Activated gamma-delta T cell (primary cell): ENCODE measurements at places on chromosomes 16 and 17.
A peak's percentile ranks its signal among the peaks of the same experiment; 100 is the strongest.

DNA sequence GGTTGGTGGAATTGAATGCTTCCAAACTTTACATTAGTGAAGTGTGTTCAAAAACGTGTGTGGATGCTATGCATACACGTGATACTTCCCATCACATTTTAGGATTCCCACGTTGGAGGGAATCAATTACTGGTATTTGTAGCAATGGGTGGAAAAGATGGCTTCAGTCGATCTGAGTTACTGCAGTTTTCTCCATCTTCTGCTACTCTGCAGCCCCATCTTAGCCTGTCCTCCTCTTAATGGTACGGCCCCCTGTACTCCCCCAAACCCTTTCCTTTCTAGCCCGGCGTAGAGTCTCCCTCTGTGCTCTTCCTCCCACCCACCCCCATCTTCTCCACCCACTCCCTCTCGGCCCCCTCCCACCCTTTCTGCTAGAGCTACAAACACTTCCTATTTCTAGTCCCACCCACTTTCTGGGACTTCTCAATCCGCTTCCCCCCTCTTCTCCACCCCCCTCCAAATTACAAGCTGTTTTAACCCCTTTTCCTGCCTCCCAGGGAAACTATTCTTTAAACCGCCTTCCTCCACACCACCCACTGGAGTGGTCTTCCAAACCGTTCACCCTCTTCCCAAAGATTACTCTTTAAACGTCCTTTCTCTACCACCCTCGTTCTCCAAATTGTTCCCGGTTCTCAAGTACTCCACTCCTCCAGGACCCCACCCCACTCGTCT, 1.1 kb downstream of the CHTF8 start:
- no peak for DNase-seq

DNA sequence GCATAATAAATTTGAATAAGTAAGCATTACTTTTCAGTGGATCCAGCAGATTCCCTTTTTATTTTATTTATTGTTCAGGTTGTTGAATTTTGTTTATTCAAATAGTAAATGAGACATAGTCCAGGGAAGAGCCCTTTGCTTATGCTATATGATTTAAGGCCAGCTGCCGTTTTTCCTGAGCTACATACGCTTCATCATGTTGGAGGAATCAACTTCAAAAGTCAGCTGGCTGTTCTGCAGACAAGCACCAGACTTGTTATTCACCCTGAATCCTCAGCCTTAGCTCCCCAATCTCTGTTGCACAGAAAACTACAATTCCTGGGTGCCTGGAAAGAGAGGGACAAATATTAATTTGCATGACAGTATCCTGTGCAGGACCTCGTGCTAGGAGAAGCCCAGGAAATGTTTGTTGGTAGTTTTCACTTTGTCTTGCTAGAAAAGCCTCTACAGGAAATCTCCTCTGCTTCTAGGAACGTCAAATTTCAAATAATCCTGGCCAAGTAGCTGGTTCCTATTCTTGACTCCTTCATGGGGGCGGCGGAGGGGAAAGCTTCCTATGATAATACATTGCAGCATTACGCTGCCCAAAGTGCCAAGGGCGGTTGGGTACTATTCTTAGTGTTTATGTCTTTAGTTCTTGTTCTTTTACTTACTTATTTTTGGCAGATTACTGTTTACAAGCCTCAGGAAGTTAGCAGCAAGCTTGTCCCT, 101.6 kb downstream of the PRKCA start:
- DNase-seq: no peak

GRCh38 chr16:65727534-65728137, 605.8 kb upstream of the CDH11 start:
- no peak for DNase-seq

DNA sequence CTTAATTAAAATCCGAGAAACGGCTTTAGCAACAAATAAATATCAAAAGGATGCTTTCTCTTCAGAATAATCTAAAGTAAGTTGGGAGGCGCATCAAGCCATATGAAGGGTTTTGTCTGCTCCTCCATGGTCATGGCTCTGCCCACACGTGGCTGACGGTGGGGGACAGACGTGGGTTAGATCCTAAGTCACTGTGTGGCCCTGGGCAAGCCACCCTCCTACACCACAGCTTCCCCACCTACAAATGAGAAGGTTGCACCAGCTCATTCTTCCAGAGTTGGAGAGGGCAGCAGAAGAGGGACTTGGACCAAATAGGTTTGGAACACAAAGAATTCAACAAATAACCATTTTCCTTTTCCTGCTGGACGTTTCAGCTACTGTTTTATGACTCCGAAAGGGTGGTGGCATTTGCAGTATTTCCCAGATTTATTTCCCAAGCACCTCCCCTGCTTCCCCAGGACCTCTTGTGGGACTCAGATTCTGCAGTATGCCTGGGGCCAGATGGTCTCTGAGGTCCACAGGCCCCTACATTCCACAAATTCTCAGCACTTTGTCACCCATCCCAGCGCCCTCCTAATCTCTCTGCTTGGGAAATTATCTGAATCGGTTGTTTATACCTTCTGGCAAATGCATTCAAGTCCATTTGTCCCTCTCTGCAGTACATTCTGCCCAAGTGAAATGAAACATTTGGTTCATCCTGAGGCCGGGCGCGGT, 17.8 kb downstream of the LRRC75A start:
- DNase-seq: no peak

GRCh38 chr16:84699147-84699711, 571 bp upstream of the USP10 start:
- no peak for DNase-seq

DNA sequence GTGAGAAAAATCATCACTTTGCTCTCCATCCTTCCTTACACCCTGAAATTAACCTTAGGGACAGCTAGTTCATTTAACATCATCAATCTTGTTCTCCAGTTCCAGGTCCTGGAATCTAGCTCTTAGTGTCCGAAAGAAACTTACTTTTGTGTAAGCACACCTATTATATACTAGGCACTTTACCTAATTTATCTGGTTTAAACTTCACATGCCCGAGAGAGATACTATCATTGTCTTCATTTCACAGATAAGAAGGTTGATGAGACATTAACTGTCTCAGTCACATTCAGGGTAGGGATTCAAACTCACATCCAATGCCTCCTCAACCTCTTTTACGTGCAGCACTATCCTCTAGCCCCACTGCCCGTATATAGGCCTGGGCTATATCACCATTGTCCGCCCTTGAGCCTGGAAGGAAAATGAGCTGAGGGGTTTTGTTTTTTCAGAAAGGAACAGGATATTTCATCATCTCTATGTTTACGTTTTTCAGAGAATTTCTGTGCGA, 501 bp upstream of the AP2B1 start:
- no peak for DNase-seq

- no peak for DNase-seq
These were observed 64.6 kb upstream of the CLEC18B start for GRCh38 chr16:74485916-74486315.

DNA sequence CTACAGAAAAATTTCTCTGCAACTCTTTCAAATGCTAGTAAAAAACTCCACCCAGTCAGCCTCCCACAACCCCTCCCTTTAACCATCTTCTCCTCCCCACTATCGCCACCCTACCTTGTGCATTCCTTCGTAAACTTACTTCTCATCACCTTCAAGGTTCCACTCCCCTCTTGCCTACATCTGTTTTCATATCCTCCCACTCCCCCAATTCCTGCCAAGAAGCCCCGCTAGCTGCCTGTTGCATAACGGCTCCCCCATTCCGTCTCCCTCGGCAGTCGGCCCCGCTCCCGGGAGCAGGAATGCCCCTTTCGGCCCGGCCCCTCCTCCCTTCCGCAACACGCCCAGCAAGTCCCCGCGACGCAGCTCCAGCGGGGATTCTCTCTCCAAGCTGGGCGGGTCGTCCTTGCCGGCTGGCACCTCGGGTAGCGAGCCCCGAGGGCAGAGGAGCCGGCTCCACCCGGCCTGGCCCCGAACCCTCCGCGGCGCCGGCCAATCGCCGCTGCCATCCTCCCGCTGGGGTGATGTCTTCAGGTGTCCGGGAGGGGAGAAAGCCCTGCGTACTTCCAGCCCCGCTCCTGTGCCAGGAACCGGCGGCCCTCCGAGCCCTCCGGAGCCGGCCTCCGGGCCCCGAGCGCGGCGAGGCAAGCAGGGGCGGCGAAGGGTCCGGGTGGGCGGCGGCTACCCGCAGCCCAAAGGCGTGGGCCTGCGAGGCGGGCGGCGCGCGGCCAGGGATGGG, 1.5 kb downstream of the PHLPP2 start:
- peak; percentile 40 for DNase-seq

GRCh38 chr16:83458612-83459011, 349.2 kb upstream of the HSBP1 start:
- DNase-seq: no peak

GRCh38 chr16:57889522-57889921, 81.4 kb downstream of the CNGB1 start:
- no peak for DNase-seq

- no peak for DNase-seq
These were observed 885 bp downstream of the CNTNAP4 start for GRCh38 chr16:76278086-76278485.

- no peak for DNase-seq
These were observed 26.2 kb downstream of the ENDOV start for GRCh38 chr17:80441133-80441578.

GRCh38 chr17:801660-802059, 19.5 kb downstream of the MRM3 start:
- no peak for DNase-seq

GRCh38 chr17:55911186-55911585, 160.3 kb downstream of the PCTP start:
- DNase-seq: no peak

- DNase-seq: no peak
These were observed 6.3 kb upstream of the KRT222 start for GRCh38 chr17:40671282-40671681.

DNA sequence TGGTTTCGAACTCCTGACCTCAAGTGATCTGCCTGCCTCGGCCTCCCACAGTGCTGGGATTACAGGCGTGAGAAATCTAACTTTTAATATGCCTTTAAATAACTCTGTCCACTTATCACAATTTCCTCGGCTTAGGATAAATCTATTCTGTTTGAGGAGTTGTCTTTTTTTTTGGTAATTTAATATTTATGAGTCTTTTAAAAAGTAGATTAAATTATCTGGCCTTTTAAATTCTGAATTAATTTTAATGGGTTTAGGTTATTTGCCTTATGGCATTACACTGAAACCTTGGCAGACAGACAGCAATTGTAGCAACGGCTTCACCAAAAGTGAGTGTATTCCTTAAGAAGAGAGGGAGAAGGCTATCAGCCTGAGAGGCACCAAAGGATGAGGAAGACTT, 66.2 kb downstream of the MYO1D start:
- DNase-seq: no peak

DNA sequence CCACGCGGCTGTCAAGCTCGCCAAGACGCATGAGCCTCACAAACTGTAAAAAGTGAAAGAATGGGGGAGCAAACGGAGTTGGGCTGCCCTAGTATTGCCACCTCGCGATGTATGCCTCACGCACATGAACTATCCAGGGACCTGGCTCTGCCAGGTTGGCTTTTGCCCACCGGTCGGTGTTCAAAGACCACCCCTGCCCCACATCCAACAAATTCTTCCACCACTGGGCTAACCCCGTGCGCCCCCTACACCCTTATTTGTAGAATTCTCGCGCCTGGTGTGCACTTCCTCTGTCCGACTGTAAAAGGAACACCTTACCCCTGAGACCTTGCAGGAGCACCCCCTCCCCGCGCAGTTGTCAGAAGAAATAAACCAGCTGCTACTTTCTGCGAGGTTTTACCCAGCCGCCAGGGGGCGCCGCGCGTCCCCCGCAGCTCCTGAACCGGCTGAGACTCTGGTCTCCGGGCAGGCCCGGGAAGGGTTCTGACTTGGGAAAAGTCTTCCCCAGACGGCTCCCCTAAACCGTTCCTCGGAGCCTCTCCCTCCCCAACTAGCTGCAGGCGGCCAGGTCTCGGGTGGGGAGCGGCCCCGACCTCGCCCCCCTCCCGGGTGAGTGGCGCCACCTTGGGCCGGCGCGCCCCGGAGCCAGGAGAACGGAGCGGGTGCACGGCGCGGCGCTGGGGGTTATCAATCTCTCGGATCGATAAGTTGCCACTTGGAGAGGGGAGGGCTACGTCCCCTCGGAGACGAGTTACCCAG, 1.7 kb upstream of the ZNF423 start:
- no peak for DNase-seq

DNA sequence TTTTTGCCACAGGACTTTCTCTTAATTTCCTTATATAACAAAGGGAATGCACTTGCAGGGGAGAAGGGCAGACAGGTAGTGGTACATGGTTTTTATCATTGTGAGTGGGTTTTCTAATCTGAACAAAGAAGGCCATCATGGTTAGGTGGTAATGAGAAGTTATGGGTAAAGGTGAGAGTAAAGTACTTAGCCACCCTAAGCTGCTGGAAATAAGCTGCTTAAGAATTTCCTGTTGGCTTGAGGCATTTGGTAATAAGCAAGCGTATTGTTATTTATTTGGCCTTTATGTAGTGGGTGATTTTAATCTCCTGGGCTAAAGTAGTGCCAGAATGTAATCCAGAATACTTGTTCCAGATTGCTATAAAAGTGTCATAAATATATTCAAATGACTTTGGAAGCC, 27.1 kb downstream of the TAC4 start:
- DNase-seq: no peak

GRCh38 chr17:77182205-77183172, 41.7 kb downstream of the SEC14L1 start:
- DNase-seq: no peak

DNA sequence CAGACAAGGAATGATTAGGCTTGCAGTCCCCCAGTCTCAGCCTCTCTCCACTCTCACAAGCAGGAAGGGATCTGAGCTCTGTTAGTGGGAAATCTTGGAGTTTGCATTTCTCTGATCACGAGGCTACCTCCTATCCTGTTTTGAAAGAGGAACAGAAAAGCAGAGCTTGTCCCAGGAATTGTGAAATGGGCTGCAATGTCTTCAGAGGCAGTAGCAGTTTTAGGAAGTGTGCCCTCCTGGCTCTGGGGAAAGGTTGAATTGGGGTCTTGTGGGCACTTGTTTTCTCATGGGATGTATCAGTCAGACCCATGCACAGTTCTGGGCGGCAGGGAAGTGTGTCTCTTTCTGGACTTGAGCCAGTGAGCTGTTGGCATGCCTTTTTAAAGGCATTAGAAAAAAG, 22.8 kb downstream of the NUP85 start:
- DNase-seq: no peak
